ENCODE measurements at places on chromosomes 3 and 15.

DNA sequence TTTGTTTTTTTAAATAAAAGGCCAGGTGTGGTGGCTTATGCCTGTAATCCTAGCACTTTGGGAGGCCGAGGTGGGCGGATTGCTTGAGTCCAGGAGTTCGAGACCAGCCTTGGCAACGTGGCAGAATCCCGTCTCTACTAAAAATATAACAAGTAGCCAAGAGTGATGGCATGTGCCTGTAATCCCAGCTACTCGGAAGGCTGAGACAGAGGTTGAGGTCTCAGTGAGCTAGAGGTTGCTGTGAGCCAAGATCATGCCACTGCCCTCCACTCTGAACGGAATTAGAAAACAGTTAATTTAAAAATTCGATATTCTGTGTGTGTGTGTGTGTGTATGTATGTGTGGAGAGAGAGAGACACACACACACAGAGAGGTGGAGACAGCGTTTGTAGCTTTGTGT is 58.8 kb downstream of the TCF12 start:
- no peak for DNase-seq

- DNase-seq = no peak
Measured at GRCh38 chr3:17138246-17139039, 253.7 kb downstream of the PLCL2 start.

- peak; percentile 18 for DNase-seq
Measured at GRCh38 chr3:59480486-59480995, 430.7 kb upstream of the CFAP20DC start.

- peak; percentile 67 for DNase-seq
Measured at GRCh38 chr3:36911990-36912804, 32.7 kb downstream of the TRANK1 start.

- DNase-seq = no peak
Measured at GRCh38 chr3:113736548-113737089, 9.4 kb downstream of the NAA50 start.

DNA sequence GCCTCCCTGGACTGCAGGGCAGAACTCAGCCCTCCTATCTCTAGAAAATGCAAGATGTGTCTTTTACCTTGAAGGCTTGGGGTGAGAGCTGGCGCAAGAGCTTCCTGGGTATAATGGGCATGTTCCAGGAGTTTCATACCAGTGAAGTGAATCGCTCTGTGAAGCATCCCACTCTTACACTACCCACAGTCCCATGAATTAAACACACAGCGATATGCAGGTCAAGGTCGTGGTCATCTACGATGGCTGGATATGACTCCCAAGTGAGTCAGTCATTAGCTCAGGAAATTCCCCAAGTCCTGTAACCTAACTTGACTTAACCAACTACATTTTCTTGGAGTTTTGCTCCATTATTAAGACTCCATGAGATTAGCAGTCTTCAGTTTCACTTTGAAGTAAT is 439.7 kb downstream of the NTRK3 start:
- no peak for DNase-seq

DNA sequence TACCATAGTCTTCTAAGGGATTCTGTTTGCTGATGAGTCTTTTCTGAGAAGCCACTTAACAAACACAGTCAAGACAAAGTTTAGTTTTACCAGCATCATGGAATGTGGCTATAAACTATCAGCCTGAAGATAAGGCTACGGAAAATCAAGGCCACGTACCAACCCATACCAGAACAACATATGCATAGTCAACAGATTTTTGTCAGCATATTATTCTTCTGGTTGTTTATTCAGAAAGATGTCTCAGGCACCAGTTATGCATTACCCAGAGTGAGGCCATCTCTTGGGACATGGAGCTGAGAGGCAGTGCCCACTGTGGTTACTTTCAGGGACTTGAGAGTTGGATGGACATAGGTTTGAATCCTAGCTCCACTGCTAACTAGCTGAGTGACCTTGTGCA is 60.4 kb downstream of the SOX2 start:
- DNase-seq = no peak

DNA sequence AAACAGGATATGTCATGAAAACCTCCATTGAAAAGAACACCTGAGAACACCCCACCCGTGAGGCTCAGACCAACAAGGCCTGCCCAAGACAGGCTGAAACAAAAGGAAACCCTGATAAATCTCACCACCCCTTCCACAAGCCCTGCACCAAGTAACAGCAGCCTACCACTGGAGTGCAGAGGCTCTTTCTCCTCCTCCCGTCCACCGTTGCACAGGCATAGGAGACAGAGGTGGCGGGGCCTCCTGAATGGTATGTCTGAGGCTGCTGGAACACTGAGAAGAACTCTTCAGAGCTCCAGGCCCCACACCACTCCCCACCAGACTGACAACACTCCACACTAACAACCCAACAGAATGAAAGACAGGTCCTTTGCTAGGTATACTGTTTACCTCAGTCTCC is 21.4 kb downstream of the CHDH start:
- no peak for DNase-seq

Measured in GM19239 (cell line).